Cardiac muscle cell (in vitro differentiated cells and primary cell): ENCODE measurements at places on chromosomes 5 and 9. TPM values are rescaled to one million over a fixed set of nuclear protein-coding genes. Genes with fewer than 3 reads are reported as not detected.
A peak's percentile ranks its signal among the peaks of the same experiment; 100 is the strongest.

DNA sequence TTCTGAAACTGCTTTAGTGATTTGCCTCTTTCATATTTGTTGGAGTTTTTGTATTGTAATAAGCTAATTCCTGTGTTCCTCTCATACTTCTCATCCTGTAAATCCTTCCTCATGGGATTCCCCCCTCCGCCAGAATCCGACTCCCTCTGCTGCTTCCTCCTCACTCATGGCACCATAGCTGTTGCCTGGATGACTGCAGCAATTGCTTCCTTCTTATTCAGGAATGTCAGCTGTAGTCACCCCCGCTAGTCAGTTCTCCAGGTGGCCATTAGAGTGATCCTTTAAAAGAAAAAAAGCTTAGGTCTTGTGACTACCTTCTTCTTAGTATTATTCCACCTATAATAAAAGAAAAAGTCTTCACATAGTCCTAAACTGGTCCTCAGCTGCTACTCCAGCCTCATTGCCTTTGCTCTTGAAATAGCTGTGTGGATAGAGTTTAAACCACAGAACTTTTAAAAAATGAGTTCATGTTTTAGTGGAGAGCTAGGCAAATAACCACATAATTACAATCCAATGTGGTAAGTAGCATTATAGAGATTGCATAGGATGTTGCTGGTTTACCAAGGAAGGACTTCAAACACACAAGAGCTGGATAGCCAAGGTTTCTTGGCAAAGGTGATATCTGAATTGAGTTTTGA lies 227.3 kb downstream of the KDM4C start:
- DNase-seq = no peak
- H3K4me3 ChIP-seq = no peak overlapping the region
- H3K27ac ChIP-seq = no peak overlapping the region

GRCh38 chr9:95130484-95130883 lies 187.0 kb downstream of the FANCC start:
- no peaks in the 10 kb centered on the region for H3K4me1 ChIP-seq
- H3K27me3 ChIP-seq = no peaks in the 10 kb centered on the region
- no peaks in the 10 kb centered on the region for H3K36me3 ChIP-seq
- H3K4me3 ChIP-seq = no peak overlapping the region

DNA sequence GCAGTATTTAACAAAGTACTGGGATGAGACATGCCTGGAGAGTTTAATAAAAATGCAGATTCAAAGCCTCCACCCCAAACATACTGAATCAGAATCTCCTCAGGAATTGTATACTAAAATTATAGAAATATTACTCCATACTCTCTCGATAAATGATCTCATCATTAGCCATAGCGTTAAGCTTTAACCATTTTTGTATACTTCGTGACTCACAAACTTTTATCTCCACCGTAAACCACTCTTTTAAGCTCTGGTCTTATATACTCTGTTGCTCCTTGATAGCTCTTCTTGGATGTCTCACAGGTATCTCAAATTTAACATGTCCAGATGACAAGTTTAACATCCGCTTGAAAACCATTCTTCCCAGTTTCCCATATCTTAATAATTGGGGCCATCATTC lies 327.8 kb downstream of the ADGRV1 start:
- H3K4me3 ChIP-seq = no peak overlapping the region
- no peak overlapping the region for H3K27ac ChIP-seq
- no peak for DNase-seq
- H3K27me3 ChIP-seq = no peaks in the 10 kb centered on the region
- no peaks in the 10 kb centered on the region for H3K36me3 ChIP-seq
- peaks cover 9% of the 10 kb centered on the region for H3K4me1 ChIP-seq

DNA sequence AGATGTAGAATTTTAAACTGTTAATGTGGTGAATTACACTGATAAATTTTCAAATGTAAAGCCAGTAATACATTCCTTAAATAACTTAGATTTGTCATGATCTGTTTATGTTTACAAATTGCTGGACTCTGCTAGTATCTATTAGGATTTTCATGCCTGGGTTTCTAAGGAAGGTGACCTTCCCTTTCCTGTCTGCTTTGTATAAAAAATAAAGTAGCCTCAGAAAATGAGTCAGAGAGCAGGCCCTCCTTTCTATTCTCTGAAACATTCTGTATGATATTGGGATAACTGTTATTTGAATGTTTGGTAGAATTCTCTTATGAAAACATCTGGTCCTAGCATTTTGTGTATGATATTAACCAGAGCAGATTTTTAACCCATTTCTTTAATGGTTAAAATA lies 255.3 kb downstream of the SYK start:
- no peak for DNase-seq
- H3K4me1 ChIP-seq = no peaks in the 10 kb centered on the region
- no peak overlapping the region for H3K27ac ChIP-seq
- H3K27me3 ChIP-seq = no peaks in the 10 kb centered on the region
- no peak overlapping the region for H3K4me3 ChIP-seq
- H3K36me3 ChIP-seq = no peaks in the 10 kb centered on the region

DNA sequence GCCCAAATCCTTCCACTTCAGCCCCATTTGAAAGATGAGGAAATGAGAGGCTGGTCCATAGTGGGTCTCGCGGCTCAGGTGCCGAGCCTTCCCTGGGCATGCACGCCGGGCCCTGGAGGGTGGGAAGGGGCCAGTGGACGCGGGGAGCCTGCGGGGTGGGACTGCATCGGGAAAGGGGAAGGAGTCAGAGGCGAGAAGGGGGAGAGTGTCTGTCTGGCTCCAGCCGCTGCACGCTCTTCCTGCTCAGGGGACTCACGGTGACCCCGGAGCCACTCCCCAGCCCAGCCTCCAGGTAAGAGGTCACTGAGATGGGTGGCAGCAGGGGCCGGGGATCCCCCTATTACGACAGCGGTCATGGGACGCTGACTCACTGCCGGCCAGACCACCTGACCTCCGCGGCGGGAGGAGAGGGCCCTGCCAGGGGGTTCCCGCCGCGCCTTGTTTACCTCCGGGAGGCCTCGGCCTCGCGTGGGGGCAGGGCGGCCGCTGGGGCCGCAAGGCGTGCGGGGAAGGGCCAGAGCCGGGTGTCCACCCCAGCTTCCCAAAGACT lies 1.9 kb upstream of the SQSTM1 start:
- peak overlapping the region; percentile 18 for H3K4me3 ChIP-seq
- H3K36me3 ChIP-seq = peaks cover 4% of the 10 kb centered on the region
- H3K27ac ChIP-seq = peak overlapping the region; percentile 94
- H3K27me3 ChIP-seq = no peaks in the 10 kb centered on the region
- peaks cover 23% of the 10 kb centered on the region for H3K4me1 ChIP-seq

DNA sequence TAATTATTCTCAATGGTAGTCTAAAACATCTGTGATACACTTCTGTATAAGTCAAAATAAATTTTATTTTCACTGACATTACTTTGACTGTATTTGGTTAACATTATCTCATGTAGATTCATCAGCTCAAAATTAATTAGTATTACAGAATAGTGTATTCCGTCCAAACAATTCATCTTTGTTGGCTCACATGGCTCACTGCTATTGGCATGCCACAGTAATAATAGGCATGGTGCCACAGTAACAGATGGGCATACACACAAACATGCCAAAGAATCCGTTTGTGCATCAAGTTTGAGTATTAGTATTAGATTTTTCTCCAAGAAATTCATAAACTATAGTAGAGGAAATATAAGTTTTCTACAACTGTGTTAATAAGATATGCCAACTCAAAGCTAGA lies 14.2 kb downstream of the AP3B1 start:
- H3K36me3 ChIP-seq = no peaks in the 10 kb centered on the region
- H3K4me1 ChIP-seq = no peaks in the 10 kb centered on the region

GRCh38 chr9:129624947-129625346 lies 1.0 kb upstream of the NTMT1 start:
- H3K4me3 ChIP-seq = no peak overlapping the region
- H3K27ac ChIP-seq = no peak overlapping the region
- no peaks in the 10 kb centered on the region for H3K36me3 ChIP-seq
- peaks cover 10% of the 10 kb centered on the region for H3K27me3 ChIP-seq

GRCh38 chr5:52956014-52956413 lies 33.1 kb upstream of the ITGA2 start:
- no peaks in the 10 kb centered on the region for H3K27me3 ChIP-seq
- no peaks in the 10 kb centered on the region for H3K36me3 ChIP-seq
- H3K27ac ChIP-seq = no peak overlapping the region
- no peak overlapping the region for H3K4me3 ChIP-seq
- DNase-seq = no peak

GRCh38 chr5:39058178-39058921 lies 15.8 kb downstream of the RICTOR start:
- no peaks in the 10 kb centered on the region for H3K36me3 ChIP-seq
- no peaks in the 10 kb centered on the region for H3K27me3 ChIP-seq
- DNase-seq = no peak
- H3K4me1 ChIP-seq = no peaks in the 10 kb centered on the region
- H3K4me3 ChIP-seq = no peak overlapping the region

- H3K4me3 ChIP-seq = no peak overlapping the region
- no peak overlapping the region for H3K27ac ChIP-seq
- H3K36me3 ChIP-seq = no peaks in the 10 kb centered on the region
- no peak for DNase-seq
These were observed 540.3 kb downstream of the GABRG2 start for GRCh38 chr5:162607879-162608278.

DNA sequence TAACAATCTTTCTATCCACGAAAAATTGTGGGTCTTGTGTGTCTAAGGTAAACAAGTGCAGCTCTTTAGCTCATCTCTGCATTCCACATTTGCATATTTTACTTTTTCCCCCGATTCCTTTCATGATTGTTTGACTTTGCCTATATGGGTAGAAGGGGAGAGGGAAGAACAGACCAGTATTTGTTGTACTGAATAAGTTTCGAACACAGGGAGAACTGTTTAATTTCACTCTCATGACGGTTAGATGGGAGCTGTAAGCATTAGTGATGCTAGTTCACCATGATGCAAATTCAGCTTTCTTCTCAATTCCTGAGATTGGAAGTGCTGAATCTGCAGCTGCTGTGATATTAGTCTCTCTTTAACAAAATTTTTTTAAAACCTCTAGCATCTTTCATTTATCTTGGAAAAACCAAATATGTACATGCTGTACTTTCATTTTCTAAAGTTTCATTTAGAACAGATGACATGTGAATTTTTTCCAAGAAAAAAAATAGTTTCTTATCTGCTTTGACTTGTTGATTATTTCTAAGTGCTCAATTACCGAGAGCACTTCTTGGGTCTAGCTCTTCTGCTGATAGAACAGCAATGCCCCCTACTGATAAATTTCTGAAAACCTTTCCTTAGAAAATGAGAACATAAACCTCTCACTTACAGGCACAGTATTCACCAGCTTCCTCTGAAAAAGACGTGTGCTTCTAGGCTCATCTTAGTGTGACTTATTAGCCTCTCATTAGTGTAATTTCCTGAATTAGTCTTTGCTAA lies 149.5 kb downstream of the BAAT start:
- H3K4me3 ChIP-seq = no peak overlapping the region
- H3K4me1 ChIP-seq = no peaks in the 10 kb centered on the region
- no peaks in the 10 kb centered on the region for H3K27me3 ChIP-seq
- H3K27ac ChIP-seq = no peak overlapping the region

- H3K4me1 ChIP-seq = peaks cover 6% of the 10 kb centered on the region
- no peak overlapping the region for H3K4me3 ChIP-seq
- H3K27ac ChIP-seq = peak overlapping the region; percentile 46
- no peaks in the 10 kb centered on the region for H3K36me3 ChIP-seq
- no peaks in the 10 kb centered on the region for H3K27me3 ChIP-seq
These were observed 372.7 kb downstream of the ICE1 start for GRCh38 chr5:5795074-5795771.

- no peak overlapping the region for H3K4me3 ChIP-seq
- no peak for DNase-seq
- H3K4me1 ChIP-seq = peaks cover 9% of the 10 kb centered on the region
- no peaks in the 10 kb centered on the region for H3K27me3 ChIP-seq
These were observed 8.0 kb upstream of the REEP5 start for GRCh38 chr5:112930082-112930344.

GRCh38 chr5:114859438-114859735 lies 310.3 kb downstream of the TRIM36 start:
- no peak overlapping the region for H3K4me3 ChIP-seq
- no peaks in the 10 kb centered on the region for H3K36me3 ChIP-seq
- H3K4me1 ChIP-seq = no peaks in the 10 kb centered on the region
- no peak for DNase-seq

GRCh38 chr9:37302277-37302676 lies 120.2 kb upstream of the GRHPR start:
- no peaks in the 10 kb centered on the region for H3K36me3 ChIP-seq
- H3K27ac ChIP-seq = no peak overlapping the region
- DNase-seq = no peak
- peaks cover 4% of the 10 kb centered on the region for H3K4me1 ChIP-seq

DNA sequence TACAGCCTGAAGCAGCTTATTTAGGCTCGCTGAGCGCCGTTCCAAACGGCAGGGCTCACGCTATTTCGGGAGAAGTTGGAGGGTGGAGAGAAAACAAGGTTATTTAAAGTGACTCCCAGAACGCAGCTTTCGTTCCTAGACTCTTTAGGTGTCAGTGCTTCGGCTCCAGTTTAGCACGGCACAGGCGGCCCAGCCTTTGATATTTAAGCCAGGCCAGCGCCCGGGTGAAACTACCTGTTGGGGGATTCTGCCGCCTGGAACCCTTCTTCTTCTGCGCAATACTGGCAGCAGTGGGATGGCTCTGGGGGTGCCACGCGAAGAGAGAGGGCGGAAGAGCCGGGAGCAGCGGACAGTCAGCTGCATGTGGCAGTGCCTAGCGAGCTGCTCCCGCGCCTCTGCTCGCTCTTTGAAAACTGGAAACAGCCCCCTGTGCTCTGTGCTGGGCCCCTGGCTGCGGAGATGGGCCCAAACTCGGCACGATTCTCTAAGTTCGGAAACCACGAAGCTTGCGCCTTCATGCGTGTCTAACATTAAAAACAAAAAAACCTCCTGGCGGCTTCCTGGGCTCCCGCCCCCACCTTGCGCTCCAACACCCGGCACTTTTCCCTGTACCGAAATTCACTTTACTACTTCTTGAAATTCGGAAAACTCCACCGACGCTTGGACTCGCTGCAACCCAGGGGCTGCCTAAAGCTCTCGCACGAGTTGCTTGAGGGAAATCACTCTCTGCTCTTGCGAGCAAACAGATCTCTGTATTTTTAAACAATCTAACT lies 34.6 kb upstream of the NFIB start:
- no peaks in the 10 kb centered on the region for H3K36me3 ChIP-seq
- H3K27ac ChIP-seq = no peak overlapping the region
- no peak for DNase-seq
- H3K4me1 ChIP-seq = peaks cover 23% of the 10 kb centered on the region

DNA sequence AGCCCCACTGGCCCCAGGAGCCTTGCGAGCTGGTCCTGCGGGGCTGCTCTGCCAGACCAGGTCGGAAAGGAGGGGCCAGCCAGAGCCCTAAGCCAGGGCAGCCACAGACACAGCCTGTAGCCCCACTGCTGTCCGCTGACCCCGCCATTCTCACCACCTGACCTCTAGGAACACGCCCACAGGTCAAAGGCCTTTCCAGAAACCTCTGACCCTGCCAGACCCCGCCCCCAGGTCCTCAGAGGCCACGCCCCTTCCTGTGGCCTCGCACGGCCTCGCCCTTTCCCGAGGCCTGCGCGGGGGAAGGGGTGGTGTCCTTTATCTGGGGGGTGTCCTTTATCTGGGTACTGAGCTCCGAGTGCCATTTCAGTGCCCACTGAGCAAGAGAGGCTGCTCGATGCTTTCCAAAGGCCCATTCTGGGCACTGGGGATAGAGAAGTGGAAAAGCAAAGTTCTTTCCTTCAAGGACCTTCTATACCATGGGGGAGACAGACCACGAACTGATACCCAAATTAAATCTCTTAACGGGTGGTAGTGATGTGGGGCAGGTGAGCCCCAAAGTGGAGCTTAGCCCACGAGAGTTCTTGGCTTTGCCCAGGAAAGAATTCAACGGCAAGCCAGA lies 46.5 kb downstream of the P4HA2 start:
- H3K27ac ChIP-seq = no peak overlapping the region
- H3K4me3 ChIP-seq = no peak overlapping the region
- H3K4me1 ChIP-seq = no peaks in the 10 kb centered on the region
- H3K36me3 ChIP-seq = no peaks in the 10 kb centered on the region

The FOXI1 gene
- polyA plus RNA-seq = not detected in 2 replicates

The GFPT2 gene
- polyA plus RNA-seq = 39.8 and 64.5 TPM in 2 replicates

The DMGDH gene
- 2.6 TPM in 1 of 2 replicates, not detected in the other for polyA plus RNA-seq

The GABBR2 gene
- 0.11 TPM in 1 of 2 replicates, not detected in the other for polyA plus RNA-seq

The TEX48 gene
- polyA plus RNA-seq = not detected in 2 replicates

The EGFLAM gene
- 0.06 and 0.82 TPM in 2 replicates for polyA plus RNA-seq

The NIPAL4 gene
- polyA plus RNA-seq = 0.17 and 0.37 TPM in 2 replicates

The ZDHHC11 gene
- polyA plus RNA-seq = 5.0 and 12.4 TPM in 2 replicates
